Hematopoietic multipotent progenitor cell (in vitro differentiated cells): ENCODE measurements at places on chromosomes 6 and 20.

- no peak for DNase-seq
Observed at GRCh38 chr6:159089909-159090308, 45.1 kb upstream of the TAGAP start.

DNA sequence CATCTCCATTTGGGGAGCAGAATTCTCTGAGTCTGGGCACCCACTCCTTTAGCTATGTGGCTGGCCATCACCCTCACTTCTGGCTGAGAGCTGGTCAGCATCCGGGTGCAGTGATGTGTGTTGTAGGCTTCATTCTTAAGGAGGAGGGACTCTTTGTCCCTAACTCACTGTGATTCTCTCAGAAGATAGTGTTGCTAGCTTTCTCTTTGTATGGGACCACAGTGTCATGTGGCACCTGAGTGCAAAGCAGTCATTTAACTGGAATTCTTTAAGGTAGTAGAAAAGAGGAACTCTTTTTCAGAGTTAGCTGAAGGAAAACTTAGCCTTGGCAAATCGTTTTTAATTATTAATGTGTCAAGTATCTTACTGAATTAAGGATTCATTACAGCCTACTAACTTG is 165.9 kb downstream of the JARID2 start:
- no peak for DNase-seq

DNA sequence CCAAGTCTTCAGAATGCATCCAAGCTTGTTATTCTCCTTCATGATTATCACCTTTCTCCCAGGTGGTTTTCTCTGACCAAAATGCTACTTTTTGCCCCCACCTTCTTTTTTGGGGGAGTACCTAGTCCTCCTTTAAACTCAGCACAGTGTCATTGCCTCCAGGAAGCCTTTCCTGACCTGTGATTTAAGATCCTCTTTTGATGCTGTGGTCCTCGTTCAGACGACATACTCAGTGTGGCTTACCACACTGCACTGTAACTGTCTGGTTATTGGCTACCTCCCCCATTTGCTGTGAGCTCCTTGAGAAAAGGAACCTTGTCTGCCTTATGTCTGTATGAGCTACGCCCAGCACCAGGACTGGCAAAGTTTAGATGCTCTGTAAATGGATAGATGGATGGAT is 14.6 kb downstream of the SAYSD1 start:
- DNase-seq: no peak

- DNase-seq: no peak
Observed at GRCh38 chr6:134774201-134774638, 175.7 kb downstream of the ALDH8A1 start.

DNA sequence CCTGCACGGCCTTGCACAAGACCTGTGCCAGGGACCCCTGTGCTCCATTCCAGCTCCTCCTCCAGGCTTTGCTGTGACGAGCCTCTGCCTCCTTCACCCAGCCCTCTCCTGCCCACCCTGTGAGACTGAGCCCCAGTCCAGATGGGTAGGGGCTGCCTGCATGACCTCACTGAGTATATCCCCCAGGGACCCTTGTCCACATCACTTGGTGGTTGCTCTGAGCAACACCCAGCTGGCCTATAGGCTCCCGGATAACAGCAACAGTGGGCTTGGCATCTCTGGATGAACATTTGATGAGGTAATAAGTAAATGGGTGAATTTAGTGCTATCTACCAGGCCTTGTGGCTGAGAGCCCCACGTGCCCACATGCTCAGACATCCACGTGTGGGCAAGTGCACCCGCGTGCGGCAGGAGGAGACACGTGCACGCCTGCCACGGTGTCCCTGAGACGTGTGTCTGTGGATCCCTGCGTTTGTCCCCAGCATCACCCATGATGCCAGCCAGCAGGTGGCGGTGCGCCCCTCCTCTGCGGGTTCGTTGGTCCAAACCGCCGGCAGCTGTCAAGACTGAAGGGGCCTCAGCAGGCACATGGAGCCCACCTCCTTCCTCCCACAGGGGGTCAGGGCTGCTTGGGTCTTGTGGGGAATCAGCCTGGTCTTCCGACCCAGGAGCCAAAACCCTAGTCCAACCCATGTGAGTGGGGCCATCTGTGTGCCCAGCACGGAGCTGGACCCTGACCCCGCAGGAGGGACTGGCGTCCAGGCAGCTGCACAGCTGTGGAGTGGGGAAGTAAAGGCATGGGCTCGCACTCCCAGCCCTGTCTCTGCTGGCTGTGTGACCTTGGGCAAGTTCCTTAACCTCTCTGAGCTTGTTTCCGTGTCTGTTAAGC is 45.9 kb downstream of the FGD2 start:
- DNase-seq: peak; percentile 70

DNA sequence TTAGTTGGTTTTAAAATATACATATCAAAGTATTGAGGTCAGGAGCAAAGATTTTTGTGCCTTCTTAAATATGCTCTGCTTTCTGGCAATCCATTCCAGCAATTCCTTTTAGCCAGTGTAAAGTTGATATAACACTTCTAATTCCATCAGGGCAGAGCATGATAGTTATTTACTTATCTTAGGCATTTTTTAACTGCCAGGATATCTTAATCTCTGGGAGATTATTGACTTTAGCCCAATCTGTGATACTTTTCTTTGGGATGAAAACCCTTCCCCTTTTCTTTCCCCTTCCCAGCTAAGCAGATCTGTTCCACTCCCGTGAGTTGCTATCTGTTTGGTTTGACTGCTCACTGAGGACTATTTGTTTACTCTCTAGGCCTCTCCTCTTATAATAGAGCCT is 168.7 kb upstream of the RSPO3 start:
- DNase-seq: no peak
